Activated CD4-positive, alpha-beta T cell treated with anti-CD3 and anti-CD28 coated beads, Interleukin-2, amount 50 U/mL, for 4 hours (primary cell): ENCODE measurements at places on chromosomes 12 and 14.

- DNase-seq = no peak
These were observed 191.3 kb upstream of the MYL2 start for GRCh38 chr12:111111681-111112080.

GRCh38 chr14:51957950-51958349 lies 31.4 kb upstream of the RTRAF start:
- no peak for DNase-seq

GRCh38 chr14:104435147-104436046 lies 144.2 kb upstream of the C14orf180 start:
- DNase-seq = no peak

GRCh38 chr12:42498549-42499247 lies 90.8 kb downstream of the PRICKLE1 start:
- DNase-seq = no peak

DNA sequence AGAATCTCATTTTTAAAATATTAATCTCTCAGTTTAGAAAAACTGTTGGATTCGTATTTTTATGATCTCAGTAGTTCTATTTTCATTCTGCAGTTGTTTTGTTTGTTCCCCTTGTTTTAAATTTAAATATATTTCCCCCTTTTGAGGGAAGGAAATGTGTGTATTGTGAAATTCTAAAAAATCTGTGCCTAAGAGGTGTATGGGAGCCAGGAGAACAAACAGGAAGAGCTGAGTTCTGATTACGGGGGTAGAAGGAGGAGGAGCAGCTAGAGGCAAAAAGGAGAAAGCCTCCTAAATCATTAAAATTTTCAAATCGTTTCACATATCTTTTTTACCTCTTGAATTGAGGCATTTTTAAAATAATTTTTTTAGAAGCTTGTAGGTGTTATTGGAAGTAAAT lies 2.3 kb downstream of the RDH12 start:
- no peak for DNase-seq

- DNase-seq = no peak
These were observed 60.7 kb upstream of the TBX3 start for GRCh38 chr12:114744691-114745090.

DNA sequence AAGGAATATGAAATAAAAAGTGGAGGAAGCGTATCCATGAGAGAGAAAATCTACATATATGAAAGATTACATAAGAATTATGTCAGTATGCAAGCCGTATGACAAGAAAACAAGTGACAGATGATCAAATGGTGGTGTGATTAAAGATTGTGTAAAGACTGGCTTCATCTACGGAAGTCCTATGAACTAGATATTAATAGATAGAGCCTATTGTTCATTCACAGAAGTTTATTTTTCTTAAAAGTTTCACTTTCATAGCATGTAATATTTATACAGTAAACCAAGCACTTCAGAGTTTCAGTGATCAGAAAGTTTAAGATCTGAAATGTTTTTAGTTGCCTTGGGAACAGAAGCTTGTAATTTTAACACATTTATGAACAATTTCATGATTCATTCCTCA lies 84.5 kb downstream of the VRK1 start:
- no peak for DNase-seq

GRCh38 chr14:71006200-71006563 lies 98.9 kb downstream of the PCNX1 start:
- DNase-seq = no peak

- DNase-seq = no peak
These were observed 111.9 kb upstream of the CPM start for GRCh38 chr12:69044887-69045286.

DNA sequence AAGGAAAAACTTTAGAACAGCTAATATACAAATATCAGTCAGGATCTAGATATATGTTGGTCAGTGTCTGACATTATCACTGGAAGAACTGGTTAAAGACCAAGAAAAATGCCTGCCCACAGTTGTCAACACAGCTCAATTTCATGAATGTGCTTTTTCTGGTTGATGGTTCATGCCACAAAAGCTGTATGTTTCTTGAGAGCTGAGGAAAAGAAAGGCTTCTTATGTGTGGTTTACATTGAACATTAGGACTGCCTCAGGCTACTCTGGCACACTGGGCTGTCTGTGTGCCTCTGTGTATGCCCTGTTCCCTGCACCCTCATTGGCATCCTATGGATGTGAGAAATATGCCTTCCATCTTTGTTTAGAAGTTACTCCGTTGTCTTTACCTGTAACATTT lies 218.8 kb upstream of the RGS6 start:
- DNase-seq = no peak

GRCh38 chr14:68305738-68306137 lies 486.2 kb downstream of the RAD51B start:
- DNase-seq = no peak

- no peak for DNase-seq
These were observed 17.6 kb downstream of the ASPG start for GRCh38 chr14:104103061-104103445.

- DNase-seq = no peak
These were observed 47.2 kb downstream of the UBE3B start for GRCh38 chr12:109524466-109525278.

DNA sequence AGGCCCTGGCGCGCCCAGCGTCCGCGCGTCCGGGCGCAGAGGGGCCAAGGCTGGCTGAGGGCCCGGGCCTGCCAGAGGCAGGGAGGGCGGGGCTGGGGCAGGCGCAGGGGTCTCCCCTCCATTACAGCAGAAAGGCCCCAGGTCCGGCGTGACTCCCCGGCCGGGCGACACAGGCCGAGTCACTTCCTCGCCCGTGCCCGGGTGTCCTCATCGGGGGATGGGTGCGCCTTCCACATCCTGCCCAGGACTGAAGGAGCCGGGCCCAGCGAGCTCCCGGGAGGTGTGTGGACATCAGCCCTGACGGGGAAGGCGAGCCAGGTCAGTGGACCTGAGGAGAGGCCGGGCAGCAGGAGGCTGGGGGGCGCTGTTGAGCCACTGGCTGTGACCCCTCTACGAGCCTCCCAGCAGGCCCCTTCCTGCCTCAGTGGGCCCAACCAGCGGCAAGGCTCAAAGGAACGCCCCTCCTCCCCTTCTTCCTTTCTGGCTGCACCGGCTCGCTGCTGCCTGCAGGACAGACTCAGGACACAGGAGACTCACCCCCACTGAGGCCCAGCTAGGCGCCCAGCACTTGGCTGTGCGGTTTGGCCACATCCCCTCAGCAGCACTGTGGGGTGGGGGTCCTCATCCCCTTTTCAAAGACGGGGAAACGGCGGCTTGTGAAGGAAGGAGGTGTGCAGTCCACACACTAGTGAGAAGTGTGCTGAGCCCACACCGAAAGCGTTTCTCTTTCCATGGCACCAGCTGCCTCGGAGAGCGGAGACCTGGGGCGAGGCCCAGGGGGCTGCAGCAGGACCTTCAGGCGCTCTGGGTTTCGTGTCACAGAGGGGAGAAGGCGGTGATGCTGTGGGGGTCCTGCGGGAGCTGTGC lies 606 bp downstream of the TNFAIP2 start:
- no peak for DNase-seq

DNA sequence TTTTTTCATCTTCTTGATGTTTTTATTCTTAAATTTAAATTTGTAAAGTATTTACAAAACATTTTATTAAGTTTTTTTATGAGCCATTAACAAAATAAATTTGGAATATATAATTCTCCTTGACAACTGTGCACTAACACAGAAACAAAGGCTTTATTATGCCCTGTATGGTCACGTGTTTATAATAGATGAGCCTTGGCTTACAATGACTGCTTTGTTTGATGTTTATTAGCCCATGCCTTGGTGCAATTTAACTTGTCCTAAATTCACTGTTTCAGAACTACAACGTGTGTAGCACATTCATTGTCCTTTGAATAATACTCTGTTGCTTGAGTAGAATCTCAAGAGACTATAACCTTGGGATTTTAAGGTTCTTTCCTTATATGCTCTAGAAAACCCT lies 59.8 kb downstream of the CNTN1 start:
- no peak for DNase-seq

- DNase-seq = no peak
These were observed 397.4 kb downstream of the ADAMTS20 start for GRCh38 chr12:43154498-43155045.

- no peak for DNase-seq
These were observed 292.7 kb downstream of the LRFN5 start for GRCh38 chr14:41899416-41899815.

DNA sequence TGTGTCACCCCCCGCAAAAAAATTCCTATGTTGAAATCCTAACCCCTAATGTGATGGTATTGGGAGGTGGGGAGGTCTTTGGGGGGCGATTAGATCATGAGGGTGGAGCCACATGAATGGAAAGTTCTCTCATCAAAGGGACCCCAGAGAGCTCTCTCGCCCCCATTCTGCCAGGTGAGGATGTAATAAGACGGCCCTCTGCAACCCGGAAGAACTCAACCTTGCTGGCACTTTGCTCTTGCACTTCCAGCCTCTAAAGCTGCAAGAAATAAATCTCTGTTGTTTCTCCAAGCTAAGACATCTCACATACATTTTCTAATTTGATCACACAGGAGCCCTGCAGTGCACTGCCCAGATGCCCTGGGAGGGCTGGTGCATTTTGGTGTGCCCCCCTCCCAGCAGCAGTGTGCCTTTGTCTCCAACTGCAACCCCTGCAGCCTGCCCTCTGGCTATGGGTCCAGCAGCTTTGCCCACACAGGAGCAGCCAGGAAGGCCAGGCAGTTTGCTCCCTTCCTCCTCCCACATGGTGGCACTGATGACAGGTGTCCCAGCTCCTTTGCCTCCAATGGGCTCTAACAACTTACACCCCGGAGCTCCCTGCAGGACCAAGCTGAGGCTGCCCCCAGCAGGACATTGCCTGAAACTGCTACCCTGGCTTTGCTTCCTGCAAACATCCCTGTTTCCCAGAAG lies 59.3 kb downstream of the C14orf132 start:
- no peak for DNase-seq

DNA sequence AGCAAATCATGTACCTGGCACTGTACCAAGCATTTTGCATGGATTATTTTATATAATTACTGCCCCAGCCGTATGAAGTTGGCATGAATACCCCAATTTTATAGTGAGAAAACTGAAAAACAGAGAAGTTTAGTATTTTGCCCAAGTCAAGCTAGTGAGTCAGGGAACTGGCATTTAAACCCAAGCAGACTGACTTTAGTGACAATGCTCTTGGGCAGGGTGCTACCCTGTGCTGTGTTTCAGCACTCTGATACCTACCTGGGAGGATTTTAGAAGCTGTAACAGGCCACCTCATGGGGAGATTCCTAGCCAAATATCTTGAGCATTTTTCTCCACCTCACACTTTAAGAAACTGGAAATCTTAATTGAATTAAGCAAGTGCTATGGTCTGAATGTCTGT lies 98.1 kb upstream of the MAX start:
- no peak for DNase-seq

DNA sequence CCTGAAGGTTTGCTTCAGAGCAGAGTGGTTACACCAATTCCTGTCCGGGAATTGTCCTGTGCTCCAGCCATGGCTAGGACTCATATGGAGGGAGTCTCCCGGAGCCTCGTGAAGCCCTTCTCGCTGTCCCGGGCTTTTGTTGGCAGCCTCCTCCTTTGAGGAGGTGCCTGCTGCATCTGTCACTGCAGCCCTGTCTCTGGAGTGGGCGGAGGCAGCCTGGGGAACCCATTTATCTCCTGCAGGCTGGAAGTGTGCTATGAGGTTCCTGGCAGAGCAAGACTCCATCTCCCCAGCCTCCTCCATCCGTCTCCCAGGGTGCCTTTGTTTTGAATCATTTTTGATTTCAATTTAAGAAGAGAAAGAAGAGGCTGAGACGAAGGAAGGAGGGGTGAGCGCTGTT lies 355.3 kb downstream of the GLT1D1 start:
- DNase-seq = no peak

GRCh38 chr14:101398011-101398410 lies 163.3 kb upstream of the DIO3 start:
- no peak for DNase-seq

GRCh38 chr14:36835128-36835527 lies 173.5 kb downstream of the PAX9 start:
- no peak for DNase-seq

GRCh38 chr12:1527789-1528188 lies 66.6 kb downstream of the FBXL14 start:
- DNase-seq = no peak

GRCh38 chr14:83799233-83799632 lies 1730.7 kb upstream of the FLRT2 start:
- no peak for DNase-seq
